CD8-positive, alpha-beta memory T cell (primary cell): ENCODE measurements at places on chromosomes 13 and 19. TPM values are rescaled to one million over a fixed set of nuclear protein-coding genes. Genes with fewer than 3 reads are reported as not detected.

DNA sequence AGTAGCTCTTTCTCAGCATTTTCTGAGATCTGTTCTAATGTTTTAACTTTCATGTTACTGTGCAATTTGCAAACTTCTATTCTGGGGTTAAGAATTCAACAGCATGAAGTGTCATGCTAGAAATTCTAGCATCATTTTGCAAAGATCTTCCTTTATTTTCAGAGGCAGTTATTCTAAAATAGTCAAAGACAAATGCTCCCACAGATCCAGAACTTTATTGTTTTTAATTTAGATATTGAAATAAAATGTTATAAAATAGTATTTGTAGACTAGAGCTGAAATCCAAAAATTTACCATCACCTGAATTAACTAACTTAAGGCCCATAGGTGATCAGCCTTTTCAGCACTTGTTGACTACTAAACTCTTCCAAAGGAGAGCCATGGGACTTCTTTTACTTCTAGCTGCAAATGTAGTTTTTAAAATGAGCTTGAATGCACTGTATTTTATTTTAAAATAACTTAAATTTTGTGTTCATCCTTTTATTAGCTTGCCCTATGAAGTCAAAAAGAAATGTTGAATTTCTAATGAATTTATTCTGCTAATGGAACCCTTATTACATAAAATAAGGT, 3.2 kb downstream of the MAB21L1 start:
- H3K27ac ChIP-seq: no peak overlapping the region
- no peak overlapping the region for H3K4me3 ChIP-seq
- H3K27me3 ChIP-seq: peaks cover 21% of the 10 kb centered on the region
- H3K36me3 ChIP-seq: no peaks in the 10 kb centered on the region
- peaks cover 8% of the 10 kb centered on the region for H3K4me1 ChIP-seq

- H3K4me1 ChIP-seq: no peaks in the 10 kb centered on the region
- no peaks in the 10 kb centered on the region for H3K36me3 ChIP-seq
- H3K4me3 ChIP-seq: no peak overlapping the region
- H3K27ac ChIP-seq: no peak overlapping the region
- no peaks in the 10 kb centered on the region for H3K27me3 ChIP-seq
Observed at GRCh38 chr13:53631511-53631910, 602.9 kb downstream of the OLFM4 start.

DNA sequence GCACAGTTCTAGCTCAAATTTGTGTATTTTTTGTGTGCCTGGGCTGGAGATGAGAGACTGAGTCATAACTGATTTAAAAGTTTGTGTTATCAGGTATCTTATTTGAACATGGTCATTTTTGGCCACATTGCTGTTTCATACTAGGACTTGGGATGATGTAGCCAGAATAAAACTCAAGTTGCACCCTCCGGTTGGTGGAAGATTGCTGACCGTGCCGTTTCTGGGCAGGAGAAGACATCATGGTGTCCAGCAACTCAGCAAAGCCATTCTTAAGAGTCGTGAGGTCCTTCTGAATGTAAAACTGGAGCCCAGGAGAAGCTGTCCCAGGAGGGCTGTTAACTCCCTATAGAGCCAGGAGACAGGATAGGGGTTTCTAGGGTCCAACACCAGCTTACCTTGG, 7.6 kb downstream of the CEBPG start:
- H3K4me1 ChIP-seq: no peaks in the 10 kb centered on the region
- no peak overlapping the region for H3K4me3 ChIP-seq
- H3K36me3 ChIP-seq: no peaks in the 10 kb centered on the region
- H3K27ac ChIP-seq: no peak overlapping the region

DNA sequence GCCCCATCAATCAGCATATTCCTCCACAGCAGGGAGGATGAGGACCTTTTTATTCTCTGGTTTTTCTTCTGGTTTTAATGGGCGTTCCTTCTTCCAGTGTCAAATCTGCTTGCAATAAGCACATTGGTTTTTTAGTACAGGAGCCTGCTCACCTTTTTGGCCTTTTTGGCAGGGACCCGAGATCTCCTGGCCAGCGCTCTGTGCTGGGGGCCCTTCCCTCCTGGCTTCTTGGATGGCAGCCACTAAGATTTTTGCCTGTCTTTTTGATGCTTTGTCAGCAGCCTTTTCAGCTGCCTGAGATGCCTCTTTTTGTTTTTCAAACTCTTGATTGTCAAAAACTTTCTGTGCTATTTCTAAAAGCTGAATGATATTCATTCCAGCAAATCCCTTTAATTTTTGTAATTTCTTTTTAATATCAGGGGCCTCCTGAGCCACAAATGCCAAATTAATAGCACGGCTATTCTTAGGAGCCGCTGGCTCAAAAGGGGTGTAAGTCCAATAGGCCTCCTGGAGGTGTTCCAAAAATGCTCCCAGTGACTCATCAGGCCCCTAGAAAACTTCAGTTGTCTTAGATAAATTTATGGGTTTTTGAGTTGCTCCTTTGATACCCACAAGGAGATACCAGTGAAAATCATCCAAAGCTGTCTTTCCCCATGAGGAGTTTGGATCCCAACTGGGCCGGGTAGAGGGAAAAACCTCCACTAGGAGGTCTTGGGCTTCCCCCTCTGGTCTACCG, 73.0 kb downstream of the ZNF100 start:
- no peaks in the 10 kb centered on the region for H3K27me3 ChIP-seq
- H3K27ac ChIP-seq: peak overlapping the region; percentile 6
- no peak overlapping the region for H3K4me3 ChIP-seq

Gene ZNF560
- total RNA-seq: not detected

Gene CEACAM20
- total RNA-seq: not detected

Gene LGALS4
- total RNA-seq: 1.2 TPM

Gene GARIN5A
- total RNA-seq: 0.97 TPM

Gene MAST1
- 0.24 TPM for total RNA-seq
